Activated CD8-positive, alpha-beta memory T cell treated with anti-CD3 and anti-CD28 coated beads for 4 hours (primary cell): ENCODE measurements at places on chromosomes 12 and 14.

- no peak for DNase-seq
These were observed 3.4 kb upstream of the GLRX5 start for GRCh38 chr14:95531473-95531872.

DNA sequence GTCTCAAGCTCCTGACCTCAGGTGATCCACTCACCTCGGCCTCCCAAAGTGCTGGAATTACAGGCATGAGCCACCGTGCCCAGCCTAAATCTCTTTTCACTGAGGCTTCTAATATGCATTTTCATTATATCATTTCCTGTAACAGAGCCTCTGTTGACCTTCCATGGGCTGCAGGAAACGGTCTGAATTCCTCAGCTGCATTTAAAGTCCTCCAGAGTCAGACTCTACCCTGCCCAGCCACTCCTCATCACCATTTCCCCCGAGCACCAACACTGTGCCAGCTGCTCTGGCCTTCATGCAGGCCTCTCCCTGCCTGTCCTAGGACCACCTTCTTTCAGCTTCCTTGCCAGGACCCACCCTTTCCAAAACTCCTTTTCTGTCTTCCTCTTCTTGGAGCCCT, 9.8 kb upstream of the NFKBIA start:
- no peak for DNase-seq

DNA sequence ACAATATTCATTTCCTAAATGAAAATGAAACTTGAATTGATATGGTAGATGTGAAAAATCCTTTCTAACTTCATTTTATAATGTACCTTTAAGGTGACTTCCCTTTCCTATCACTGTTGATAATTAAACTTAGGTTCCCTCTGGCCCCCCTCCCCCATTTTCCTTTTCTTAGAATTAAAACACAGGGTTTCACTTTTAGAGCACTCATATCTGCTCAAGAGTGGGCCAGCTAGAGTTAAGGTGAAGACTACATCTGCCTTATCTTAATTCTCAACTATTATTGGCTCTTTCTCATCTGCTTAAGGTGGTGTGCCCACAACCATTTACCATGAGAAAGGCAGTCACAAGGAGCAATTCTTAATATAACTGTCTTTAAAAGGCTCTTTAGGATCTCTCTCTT, 49.7 kb downstream of the LIN52 start:
- no peak for DNase-seq

GRCh38 chr12:118371321-118372282, 1.1 kb downstream of the TAOK3 start:
- DNase-seq, result no peak

GRCh38 chr14:66514213-66514612, 6.3 kb downstream of the GPHN start:
- no peak for DNase-seq

GRCh38 chr12:104733717-104734175, 224.3 kb downstream of the SLC41A2 start:
- DNase-seq, result no peak
